ENCODE measurements at places on chromosomes 12 and 14.

GRCh38 chr14:75871181-75871880 is 110.5 kb downstream of the TGFB3 start:
- no peak for DNase-seq

DNA sequence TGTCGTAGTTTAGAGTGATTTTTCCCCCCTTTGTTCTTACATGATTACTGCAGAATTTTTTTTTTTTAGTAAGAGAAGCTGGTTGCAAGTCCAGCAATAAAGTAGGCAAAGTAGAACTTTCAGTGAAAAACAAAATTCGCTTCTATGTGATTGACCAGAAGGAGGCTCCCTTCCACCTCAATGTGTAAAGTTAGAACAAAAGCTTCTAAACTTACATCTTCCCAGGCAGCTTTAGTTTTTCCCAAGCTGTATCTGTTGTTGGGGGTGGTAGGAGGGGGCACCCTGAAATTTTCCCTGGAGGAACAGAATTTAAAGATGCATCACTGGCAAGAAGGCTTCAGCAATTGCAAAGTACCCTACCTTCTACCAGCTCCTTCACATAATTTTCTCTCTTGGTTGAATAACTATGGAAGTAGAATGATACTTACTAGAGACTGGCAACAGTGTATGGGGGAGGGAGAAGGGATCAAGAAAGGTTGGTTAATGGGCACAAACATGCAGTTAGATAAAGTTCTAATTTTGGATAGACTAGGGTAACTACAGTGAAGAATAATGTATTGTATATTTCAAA is 87.3 kb upstream of the E2F7 start:
- no peak for DNase-seq

DNA sequence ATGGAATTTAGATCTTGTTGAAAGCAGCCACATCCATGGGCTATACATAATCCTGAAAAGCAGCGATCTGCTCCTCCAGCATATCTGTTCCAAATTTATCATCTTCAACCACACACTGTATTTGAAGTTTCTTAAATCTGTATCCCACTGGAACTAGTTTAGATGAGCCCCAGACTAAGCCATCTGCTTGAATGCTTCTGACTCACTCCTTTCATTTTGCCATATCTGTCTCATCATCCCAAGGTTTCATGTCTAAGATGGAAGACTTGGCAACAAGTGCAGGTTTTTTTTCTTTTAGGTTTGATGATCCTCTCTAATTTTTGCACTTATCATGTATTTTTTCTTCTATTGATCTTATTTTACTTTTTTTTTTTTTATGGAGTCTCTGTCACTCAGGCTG is 54.4 kb upstream of the TMEM263 start:
- no peak for DNase-seq

DNA sequence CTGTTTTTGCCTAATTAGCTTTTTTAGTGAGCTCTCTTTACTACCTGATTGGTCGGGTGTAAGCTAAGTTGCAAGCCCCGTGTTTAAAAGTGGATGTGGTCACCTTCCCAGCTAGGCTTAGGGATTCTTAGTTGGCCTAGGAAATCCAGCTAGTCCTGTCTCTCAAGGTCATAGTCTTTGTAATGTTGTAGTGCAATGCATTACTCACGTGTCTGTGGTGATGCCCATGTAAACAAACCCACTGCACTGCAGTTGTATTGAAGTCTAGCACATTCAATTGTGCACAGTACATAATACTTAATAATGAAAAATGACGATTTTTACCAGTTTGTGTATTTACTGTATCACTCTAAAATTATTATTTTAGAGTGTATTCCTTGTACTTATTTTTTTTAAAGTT is 335.5 kb downstream of the NUAK1 start:
- DNase-seq = no peak

GRCh38 chr14:68811171-68811570 is 18.3 kb upstream of the ZFP36L1 start:
- no peak for DNase-seq

GRCh38 chr12:124833693-124834122 is 30.0 kb downstream of the SCARB1 start:
- no peak for DNase-seq

GRCh38 chr12:6333029-6333428 is 8.8 kb downstream of the TNFRSF1A start:
- no peak for DNase-seq

GRCh38 chr14:50303744-50304471 is 8.1 kb downstream of the L2HGDH start:
- no peak for DNase-seq

DNA sequence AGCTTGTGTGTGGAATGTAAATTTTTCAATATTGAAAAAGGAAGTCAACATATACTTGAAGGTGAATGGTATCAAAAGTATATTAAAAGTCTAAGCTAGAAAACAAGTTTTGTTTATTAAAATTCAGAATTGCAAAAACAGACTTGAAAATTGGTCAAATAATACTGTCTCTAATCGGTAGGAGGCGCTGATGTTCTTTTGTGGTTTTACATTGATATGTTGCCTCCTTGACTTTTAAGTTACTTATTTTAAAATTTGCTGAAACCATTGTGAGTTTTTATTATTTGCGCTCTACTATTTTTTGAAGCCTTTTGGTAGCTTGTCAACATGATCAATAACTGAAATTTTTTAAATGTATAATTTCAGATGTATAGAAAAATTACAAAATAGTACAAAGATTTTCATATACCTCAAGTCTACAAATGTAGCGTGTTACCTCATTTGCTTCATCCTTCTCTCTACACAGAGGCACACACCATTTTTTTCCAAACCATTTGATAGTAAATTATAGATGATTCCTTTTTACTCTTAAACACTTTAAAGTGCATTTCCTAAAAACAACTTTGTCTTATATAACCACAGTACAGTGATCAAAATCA is 6.9 kb downstream of the RTRAF start:
- DNase-seq = no peak

DNA sequence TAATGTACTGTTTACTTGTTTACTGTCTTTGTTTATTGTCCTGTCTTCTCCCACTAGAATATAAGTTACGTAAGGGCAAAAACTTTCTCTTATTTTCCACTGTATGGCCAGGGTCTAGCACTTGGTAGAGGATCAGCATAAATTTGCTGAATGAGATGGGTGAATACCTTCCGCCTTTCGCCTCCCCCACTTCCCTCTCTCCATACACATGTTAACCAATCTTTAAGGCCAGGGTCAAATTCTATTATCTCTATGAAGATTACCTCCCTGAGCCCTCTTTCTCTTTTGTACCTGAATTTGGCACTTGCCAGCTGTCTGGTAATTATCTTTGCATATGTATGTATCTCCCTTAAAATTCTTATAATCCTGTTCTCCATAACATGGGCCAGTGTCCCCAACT is 4.9 kb downstream of the DUSP16 start:
- no peak for DNase-seq

DNA sequence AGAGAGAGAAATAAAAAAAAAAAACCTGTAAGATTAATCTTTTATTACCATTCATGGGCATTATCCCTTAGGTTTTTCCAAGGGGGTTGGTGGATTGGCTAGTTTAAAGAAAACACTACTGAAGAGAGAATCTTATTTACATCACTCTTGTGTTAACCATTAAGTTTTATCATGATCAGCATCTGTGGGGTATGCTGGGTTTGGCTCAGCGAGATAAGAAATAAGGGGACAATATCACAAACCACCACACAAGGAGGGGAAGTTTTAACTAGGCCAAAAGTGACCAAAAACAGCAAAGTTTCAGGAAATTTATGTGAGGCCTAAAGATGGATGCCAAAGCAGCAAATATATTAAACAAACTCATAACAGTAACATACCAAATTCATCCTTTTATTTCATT is 548.6 kb downstream of the SLC16A7 start:
- no peak for DNase-seq

DNA sequence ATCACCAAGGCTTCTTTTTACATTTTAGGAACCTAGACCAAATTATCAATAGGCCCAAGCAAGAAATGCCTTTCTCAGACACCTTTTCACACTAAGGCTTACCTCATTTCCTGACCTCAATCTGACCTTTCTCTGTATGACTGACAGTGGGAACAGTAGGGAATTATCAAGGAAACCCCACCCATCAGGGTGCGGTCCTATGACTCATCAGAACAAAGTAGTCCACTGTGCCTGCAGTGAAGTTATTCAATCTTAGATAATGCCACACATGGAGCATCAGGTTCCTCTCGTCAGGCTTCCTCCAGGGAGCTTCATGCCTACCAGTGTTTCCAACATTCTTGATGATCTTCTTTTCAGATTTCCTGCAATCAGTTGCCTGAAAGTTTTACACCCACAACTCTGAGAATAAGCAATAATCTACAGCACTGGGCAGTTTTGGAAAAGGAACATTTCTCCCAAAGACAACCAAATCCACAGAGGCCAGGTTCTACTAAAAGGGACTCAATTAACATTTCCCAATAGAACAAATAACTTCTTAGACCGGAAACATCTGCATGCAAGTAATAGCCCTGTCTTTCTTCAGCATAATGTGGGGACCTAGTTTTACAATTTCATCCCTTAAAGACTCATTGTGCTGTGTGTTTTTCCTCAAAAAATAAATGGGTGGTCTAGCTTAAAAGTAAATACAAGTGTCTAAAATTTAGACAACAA is 35.9 kb upstream of the TMTC2 start:
- no peak for DNase-seq

DNA sequence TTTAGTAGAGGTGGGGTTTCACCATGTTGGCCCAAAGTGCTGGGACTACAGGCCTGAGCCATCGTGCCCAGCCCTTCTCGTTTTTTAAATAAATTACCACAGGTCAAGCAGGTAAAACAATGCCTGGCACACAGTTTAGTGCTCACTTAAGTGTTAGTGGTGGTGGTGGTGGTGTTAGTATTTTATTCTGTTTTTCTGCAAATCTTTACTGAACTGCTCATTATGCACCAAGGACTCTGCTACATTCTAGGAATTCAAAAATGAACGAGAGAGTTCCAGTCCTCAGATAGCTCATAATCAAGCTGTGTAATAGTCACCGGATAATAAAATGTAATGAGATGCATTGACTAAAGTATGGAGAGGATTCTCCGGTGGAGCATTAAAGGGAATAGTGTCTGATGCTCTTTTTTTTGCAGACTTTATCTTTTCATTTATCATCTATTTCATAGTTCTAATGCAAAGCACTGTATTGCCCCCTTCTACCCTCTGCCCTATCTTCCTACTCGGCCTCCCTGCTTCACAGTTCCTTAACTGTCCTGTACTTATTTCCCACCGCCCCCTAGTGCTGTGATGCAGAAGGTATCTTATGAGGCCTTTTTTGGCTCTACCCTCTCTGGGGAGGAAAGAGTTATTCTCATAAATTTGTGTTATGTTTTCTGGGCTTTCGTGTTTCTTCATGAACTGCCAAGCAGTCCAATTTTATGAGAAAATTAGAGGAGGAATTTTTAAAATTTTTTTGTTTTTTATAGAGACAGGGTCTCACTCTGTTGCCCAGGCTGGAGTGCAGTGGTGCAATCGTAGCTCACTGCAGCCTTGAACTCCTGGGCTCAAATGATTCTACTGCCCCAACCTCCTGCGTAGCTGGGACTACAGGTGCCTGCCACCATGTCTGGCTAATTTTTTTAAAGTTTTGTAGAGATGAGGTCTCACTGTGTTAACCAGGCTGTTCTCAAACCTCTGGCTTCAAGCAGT is 1.0 kb downstream of the ITFG2 start:
- no peak for DNase-seq

GRCh38 chr12:93819050-93819491 is 141.9 kb downstream of the CRADD start:
- DNase-seq = no peak

DNA sequence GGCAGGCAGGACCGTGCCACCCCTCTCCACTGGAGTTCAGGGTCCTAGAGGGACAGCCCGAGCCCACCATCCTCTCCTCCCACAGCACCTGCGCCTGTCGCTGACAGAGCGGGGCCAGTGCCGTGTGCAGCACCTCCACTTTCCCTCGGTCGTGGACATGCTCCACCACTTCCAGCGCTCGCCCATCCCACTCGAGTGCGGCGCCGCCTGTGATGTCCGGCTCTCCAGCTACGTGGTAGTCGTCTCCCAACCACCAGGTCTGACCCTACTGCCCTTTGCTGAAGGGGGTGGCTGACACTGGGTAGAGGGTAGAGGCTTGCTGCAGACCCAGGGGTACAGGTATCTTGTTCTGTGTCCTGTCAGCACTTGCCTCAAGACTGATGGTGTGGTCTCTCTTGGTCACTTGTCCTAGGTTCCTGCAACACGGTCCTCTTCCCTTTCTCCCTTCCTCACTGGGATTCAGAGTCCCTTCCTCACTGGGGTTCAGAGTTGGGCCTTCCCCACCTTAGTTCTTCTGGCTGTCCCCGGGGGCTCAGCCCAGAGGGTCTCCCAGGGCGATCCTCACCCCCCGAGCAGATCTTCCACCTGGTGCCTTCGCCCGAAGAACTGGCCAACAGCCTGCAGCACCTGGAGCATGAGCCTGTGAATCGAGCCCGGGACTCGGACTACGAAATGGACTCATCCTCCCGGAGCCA is 42.0 kb downstream of the SH2B3 start:
- DNase-seq = no peak

DNA sequence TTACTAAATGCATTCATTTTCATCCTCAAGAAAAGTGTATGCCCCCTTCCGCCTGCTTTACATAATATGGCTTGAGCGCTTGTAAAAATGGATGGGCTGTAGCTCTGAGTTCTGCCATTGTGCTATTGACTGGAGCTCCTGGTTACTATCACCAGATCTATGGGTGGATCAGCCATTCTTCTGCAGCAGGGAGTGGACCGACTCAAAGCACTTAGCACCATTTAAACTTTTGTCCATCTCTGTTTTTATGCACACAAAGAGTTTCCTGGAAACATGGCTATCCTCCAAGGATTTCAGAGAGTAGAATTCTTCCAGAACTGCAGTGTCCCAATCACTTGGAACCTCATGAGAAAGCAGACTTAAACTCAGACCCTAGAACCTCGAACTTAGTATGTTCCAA is 4.5 kb upstream of the NUMB start:
- DNase-seq = no peak

- no peak for DNase-seq
These were observed 908.6 kb downstream of the TRHDE start for GRCh38 chr12:73180734-73181133.

DNA sequence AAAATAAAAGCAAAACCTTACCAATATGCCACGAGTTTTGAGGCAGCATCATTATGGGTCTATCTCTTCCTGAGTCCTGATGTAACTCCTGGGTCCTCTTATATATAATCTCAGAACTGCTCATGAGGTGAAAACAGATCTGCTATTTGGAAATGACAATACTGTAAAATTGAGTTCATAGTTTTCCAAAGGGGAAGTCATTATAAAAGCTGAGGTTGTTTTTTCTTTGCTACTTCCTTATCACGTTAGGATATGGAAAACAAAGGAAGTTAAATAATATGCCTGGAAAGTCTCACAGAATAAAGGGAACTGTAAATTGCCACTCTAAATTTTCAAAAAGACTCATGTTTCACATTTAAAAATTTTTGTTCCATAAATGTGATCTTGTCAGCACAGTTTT is at the start of gene CD163L1:
TSS of gene CD163L1 (minus strand) at position 78 of the 400 bp plus-strand sequence. CDS start at position 52, 26 bp downstream.
- no peak for DNase-seq

- DNase-seq = no peak
These were observed 2.8 kb downstream of the SLC2A13 start for GRCh38 chr12:40103043-40103442.

GRCh38 chr14:54427871-54428270 is 13.3 kb downstream of the CNIH1 start:
- DNase-seq = no peak

- no peak for DNase-seq
These were observed 153.2 kb downstream of the SMOC1 start for GRCh38 chr14:70032447-70032846.

All from stimulated activated CD8-positive, alpha-beta memory T cell treated with anti-CD3 and anti-CD28 coated beads, Interleukin-7, amount 100 ng/mL, for 1 hour (primary cell).